GM23248 (cell line): ENCODE measurements at places on chromosomes 7 and 10. TPM values are rescaled to one million over a fixed set of nuclear protein-coding genes. Genes with fewer than 3 reads are reported as not detected.

Gene EEPD1
- total RNA-seq = 5.2 and 13.3 TPM in 2 replicates

Gene GJD4
- not detected in 2 replicates for total RNA-seq

Gene FAM149B1
- 23.3 and 26.7 TPM in 2 replicates for total RNA-seq

Gene PON3
- total RNA-seq = 1.4 TPM in 1 of 2 replicates, not detected in the other

Gene C10orf67
- under 0.01 and 0.25 TPM in 2 replicates for total RNA-seq

Gene CNNM1
- total RNA-seq = 1.6 and 2.1 TPM in 2 replicates

Gene PIP
- total RNA-seq = not detected in 2 replicates

Gene CALML3
- total RNA-seq = not detected in 2 replicates

Gene ZNF212
- total RNA-seq = 4.1 and 9.4 TPM in 2 replicates

Gene SFR1
- total RNA-seq = 4.4 and 4.6 TPM in 2 replicates

GRCh38 chr7:77910124-77910523, 111.6 kb downstream of the PHTF2 start:
- DNase-seq = no peak

DNA sequence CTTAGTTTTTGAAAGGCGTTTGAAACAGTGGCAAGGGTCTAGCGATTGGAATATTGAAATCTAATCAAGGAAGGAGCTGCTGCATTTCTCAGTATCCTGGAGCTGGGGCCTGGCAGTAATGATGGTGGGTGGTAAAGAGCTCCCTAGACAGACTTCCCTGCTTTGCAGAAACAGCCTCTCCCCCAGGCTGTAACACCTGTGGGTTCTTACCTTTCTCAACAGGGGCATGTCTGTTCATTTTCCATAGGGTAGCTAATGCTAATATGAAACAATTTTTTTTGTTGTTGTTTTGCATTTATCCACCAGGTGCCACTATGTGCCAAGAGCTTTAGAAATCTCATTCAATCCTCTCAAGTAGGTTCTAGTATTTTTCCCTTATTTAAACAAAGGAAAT, 345.5 kb downstream of the REEP3 start:
- DNase-seq = peak; percentile 49

GRCh38 chr10:91552274-91553095, 80.4 kb downstream of the PPP1R3C start:
- DNase-seq = peak; percentile 37

GRCh38 chr7:40915071-40915470, 780.3 kb downstream of the SUGCT start:
- no peak for DNase-seq

GRCh38 chr7:2710286-2710655, 22.3 kb downstream of the AMZ1 start:
- DNase-seq = no peak

GRCh38 chr7:142983825-142984224, 21.7 kb upstream of the KEL start:
- DNase-seq = no peak
